Muscle of leg (tissue), 16 donors: ENCODE measurements at places on chromosomes 6 and 20. TPM values are rescaled to one million over a fixed set of nuclear protein-coding genes. Genes with fewer than 3 reads are reported as not detected.

DNA sequence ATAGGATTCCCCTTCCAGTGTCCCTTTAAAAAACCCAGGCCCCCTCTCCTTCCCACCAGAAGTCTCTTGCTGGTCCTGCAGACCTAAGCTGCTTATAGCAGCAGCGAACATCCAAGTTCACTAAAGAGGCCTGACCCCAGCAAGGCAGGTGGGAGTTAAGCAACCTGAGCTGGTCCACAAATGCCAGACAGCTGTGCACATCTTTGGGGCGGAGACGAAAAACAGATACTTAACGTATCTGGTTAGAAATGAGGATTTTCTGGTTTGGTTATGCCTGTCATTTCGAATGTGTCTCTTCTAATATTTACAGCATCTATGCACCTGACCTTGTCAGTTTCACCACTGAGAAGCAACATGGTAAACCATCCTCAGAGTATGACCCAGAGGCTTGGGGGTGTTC is 87.8 kb downstream of the SLC2A10 start:
- no peak for DNase-seq

- peak; percentile 56 for DNase-seq
These were observed 55.5 kb upstream of the CD93 start for GRCh38 chr20:23141450-23142161.

DNA sequence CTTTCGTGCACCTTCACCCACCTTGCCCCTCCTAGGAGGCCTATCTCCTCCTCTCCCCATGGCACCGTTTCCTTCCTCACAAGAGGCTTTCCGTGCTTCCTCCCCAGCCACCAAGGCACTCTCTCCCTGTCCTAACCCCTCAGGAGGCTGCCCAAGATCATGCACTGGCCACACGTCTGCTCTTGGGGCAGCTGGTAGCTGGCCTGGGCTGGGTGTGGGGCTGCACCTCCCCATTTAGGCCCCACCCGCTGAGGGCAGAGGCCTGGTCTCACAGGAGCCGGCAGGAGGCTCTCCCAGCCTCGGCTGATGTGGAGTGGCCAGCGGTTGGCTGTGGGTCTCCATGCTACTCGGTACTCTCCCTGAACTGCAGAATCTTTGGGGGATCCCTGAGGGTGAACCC is 13.6 kb downstream of the NOL4L start:
- no peak for DNase-seq

DNA sequence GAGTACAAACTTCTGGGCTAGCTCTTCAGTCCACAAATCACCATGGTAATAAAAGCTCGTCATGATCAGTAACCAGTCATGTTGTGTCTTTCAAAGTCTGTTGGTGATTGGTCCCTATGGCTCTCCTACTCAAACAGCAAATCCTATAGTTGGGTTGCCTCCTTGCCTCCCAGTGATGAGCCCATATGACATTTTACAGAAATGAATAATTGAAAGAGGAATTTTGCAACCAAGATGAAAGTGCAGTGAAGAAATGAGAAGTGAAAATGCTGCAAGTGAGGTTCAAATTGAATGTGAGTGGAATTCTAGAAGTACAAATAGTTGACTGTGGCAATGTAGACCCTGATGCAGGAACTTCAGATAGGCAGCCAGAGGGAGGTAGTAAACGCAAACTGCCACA is 5.1 kb upstream of the SIRPD start:
- DNase-seq, result peak; percentile 38

Gene RAB44
- total RNA-seq, result 0.04 TPM

Gene GGT7
- 4.5 TPM for total RNA-seq

DNA sequence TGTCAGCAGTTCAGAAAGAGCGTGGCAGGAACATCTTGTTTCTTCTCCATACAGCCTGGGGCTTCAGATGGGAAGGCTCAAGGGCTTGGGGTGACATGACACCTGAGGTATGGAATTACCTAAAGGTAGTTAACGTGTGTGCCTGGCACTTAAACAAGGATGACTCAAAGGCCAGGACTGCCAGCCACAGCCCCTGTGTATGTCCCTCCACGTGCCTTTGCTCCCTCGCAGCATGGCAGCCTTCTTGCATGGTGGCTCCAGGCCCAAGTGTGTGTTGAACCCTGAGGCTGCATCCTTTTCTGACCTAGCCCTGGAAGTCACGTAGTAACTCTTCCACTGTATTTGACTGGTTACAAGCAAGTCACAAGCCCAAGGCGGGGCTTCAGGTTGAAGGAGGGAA is 33.6 kb upstream of the MYL9 start:
- DNase-seq, result no peak

Gene SLC35B2
- total RNA-seq, result 27.6 TPM
